ENCODE measurements at places on chromosomes 3 and 15.

GRCh38 chr3:189513281-189514117 lies 117.7 kb upstream of the TP63 start:
- no peak for DNase-seq

DNA sequence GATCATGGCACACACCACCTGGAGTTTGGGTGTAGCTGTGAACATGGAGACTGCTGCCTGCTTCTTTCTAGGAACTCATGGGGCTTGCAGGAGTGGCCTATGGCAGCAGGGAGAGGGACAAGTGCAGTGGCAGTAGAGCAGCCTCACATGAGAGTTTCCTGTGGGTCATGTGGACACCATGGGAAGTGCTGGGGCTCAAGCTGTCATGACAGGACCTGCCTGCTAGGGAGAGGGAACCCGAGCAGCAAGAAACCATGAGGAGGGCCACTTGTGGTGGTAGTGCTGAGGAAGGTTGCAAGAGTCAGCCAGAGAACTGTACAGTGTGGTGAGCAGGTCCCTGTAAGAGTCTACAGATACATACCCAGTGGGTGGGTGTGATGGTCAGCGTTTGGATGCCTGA lies 73.8 kb upstream of the MRPS22 start:
- no peak for DNase-seq

DNA sequence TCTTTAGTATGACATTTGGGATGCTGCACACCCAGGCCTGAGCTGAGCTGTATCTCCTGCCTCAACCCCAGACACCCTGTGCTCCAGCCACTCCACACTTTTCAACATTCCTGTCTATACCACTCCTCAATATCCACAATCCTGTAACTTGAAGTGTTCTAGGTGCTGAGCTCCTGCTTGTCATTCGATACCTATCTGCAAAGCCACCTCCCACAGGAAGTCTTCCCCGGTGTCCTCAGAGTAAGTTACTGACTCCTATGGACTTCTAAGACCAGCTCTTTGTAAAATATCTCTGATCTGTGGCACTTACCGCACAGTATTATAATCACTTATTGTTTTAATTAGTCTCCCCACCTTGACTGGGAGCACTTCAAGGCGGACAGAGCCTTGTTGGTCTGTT lies 1.2 kb upstream of the CAV3 start:
- no peak for DNase-seq

- DNase-seq, result peak; percentile 65
These were observed 1.3 kb downstream of the ARL6IP5 start for GRCh38 chr3:69085833-69086722.

GRCh38 chr3:188825901-188826300 lies 345.9 kb upstream of the TPRG1 start:
- DNase-seq, result no peak

DNA sequence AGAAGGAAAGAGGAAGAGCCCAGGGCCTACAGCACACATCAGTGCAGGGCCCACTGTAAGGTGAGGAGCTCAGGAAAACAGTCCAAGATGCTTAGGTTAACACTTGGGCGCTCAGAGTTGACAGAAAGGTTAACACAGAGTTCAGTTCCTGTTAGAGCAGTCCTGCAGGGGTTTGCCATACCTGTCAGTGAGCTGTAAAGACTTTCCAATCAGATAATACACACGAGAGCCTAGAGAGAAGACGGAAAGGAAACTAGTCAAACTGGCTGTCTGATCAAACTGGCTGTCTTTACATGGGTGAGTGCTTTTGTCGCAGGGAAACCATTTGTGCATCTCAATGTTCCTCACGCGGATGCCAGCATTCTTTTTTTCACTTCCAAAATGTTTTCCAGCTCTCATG lies 61.4 kb upstream of the ARHGEF26 start:
- no peak for DNase-seq

DNA sequence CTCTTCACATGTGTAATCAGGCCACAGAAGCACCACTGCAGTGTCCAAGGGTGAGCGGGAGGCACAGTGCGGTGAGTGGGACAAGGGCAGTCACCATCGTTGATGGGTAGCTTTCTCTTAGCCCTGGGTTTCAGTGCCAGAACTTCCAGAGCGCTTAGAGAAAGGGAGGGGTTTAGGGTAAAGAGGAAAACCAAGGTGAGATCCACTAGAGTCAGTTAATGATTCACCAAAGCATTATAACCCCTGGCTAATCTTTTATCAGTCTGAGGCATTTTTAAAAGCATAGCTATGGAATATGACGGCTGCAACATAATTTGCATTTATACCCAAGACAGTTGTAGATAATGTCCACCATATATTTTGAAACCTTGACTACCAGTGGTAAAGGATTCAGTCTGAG lies 94.8 kb downstream of the SHQ1 start:
- DNase-seq, result no peak

DNA sequence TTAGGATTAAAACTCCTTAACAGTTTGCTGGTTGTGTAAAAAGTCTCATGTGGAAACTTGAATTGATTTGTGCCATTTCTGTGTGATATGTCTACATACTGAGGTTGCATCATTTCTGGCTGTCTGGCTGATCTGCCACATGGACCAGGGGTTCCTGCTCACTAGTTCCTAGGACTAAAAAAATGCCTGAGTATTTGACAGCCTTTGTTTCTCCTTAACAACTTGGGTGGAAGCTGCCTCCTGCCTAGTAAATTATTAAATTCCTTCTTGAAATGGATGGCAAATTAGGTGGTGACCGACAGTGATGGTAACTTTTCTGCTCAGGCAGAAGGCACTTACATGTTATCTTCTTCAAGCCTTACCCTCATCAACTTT lies 226.9 kb upstream of the MRPL3 start:
- no peak for DNase-seq

- peak; percentile 75 for DNase-seq
These were observed at the start of gene TMEM62 for GRCh38 chr15:43133430-43134156. TSS of gene TMEM62 (plus strand) at chr15:43133586. CDS start at chr15:43133803, 217 bp downstream.

DNA sequence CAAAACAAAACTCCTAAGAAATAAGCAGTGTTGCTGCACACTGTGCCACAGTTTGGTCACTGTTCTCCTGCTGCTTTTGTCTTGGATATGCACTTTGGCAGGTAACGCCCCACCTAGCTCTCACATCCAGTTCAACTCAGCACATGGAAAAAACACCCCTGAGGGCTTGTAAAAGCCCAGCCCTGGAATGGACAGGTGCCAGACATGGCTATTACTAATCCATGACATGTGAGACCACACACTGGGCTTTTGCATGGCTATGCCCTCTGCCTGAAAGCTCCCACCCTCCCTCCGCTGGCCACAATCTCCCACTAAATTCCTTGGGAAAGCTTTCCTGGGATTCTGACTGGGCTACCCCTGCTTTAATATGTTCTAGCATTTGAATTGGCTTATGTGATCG lies 24.7 kb upstream of the ZBED2 start:
- no peak for DNase-seq

GRCh38 chr15:57306161-57306943 lies 70.0 kb upstream of the CGNL1 start:
- peak; percentile 72 for DNase-seq

DNA sequence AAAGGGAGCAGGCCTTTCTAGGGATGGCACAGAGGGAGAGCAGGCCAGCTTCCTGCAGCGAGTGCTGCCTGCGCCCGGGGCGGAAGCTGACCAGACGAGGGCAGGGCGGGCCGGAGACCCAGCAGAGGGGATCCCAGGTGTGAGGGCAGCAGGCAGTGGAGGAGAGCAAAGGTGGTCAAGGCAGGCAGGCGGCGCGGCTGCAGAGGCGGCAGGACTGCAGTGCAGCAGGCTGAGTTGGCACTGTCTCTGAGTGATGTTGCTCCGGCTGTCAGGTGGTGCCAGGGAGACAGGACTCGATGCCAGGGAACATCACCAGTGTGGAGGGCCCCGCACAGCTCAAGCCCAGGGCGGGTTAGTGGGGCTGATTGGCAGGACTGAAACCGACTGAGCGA lies 22.3 kb upstream of the PLXNA1 start:
- no peak for DNase-seq

DNA sequence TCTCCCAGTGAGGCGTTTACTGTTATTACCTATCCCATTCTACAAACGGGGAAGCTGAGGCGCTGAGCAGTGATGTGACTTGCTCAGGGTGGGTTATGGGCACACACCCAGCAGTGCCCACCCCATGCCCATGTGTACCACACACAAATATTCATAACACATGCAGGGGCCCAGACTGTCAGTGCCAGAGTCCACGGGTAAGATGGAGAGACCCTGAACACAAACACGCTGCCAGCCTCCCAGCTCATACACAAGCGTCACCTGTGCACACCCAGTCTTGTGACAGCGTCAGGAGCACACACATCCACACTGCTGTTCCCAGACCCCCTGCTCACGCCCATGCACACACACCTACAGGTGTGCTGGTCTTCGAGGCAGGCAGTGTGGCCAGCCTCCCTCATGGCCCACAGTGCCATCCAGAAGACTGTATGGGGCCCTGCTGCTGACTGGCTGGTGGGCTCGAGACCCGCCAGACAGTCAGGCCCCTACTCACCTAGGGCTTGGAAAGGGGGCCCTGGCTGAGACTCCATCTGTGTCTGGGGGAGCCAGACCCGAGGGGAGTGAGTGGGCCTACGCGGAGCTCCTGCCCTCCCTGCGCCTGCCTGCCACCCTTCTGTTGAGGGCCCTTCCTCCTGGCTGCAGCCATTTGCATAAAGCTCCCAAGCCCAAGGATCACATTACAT lies 39.4 kb downstream of the DNAJB8 start:
- no peak for DNase-seq

DNA sequence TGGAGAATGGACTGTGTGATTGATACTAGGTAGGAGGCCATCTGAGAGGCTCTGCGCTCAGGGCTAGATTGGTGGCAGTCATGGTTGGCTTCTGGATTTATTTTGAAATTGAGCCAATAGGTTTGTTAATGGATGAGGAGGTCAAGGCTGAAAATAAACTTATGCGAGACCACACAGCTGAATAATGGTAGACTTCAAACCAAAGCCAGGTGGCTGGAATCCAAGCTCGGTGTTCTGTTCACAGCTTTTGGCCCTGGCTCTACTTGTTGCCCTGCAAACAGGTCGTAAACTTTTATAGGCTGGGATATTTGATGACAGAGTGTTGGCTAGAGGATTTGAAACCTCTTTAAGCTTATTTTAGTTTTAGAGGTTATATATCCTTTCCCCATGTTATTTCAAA lies 160.4 kb downstream of the CHL1 start:
- no peak for DNase-seq

GRCh38 chr3:46663591-46664135 lies 29.8 kb downstream of the ALS2CL start:
- peak; percentile 6 for DNase-seq

DNA sequence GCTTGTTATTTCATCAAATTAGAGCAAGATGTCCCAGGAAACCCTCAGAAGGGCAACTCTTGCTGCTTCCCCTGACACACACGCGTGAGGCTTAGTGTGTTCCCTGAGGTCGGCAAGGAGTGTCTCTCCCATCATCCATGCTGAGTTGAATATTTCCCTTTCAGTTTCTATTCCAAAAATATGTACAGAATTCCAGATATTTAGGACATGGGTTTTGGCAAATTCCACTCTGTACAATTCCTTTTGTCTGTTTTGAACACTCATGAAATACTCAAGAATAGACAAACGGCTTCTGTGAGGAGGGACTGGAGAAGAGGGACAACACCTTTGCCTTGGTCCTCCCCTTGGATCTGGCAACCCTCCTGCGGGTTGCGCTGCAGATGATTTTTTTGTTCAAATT lies 138.0 kb downstream of the DUT start:
- no peak for DNase-seq
